ENCODE measurements at places on chromosomes 12 and 14. TPM values are rescaled to one million over a fixed set of nuclear protein-coding genes. Genes with fewer than 3 reads are reported as not detected.

GRCh38 chr12:80321653-80322052 lies 122.4 kb upstream of the PTPRQ start:
- DNase-seq = no peak

GRCh38 chr12:111624540-111624939 lies 25.4 kb upstream of the ATXN2 start:
- no peak for DNase-seq

NEUROD4 gene
- not detected for total RNA-seq

PAN2 gene
- 68.0 TPM for total RNA-seq

Data from colonic mucosa (tissue), 4 donors.